ENCODE measurements at places on chromosomes 3 and 15.

DNA sequence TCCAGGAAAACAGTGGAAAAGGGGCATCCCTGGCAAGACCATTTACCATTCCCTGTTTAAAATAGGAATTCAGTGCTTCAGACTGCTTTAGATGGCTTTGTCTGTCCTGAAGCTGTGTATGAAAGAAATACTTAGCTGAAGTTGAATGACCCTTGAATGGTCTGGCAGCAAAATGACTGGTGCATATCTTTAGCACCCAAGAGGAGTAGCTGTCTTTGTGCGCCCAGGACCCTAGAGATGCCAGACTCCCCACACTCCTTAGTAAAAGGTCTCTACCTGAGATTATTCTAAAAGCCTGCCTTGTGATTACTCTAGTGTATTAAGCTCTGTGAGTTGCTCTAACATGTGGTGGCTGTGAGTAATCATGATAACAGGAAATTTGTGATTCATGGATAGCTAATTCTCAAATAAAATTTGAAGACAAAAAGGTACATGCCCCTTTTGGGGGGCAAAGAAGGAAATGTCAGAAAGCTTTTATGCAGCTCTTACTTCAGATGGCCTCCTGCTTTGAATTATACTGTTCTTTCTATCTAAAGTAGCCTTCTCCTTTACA is 3.2 kb downstream of the MAPKBP1 start:
- DNase-seq, result no peak

DNA sequence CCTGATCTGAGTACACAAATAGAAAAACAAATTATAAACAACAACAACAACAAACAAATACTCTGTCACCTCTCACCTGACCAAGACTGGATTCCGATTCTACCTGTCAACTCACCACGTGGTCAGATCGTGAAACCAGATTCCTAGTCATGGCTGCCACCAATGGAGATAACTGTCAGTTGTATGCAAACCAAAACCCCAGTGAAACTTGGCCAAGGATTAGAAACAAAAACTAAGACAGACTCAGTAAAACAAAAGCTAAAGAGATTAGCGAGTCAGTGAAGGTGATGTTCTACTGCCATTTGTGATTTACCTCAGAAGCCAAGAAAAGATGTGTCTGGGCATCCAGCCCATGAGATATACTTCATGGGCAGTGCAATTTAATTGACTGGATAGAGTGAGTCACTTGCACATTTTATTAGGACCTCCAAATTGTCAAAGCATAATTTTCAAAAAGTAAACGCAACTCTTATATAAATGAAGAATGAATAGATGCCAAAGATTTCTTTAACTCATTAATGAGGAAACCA is 31.1 kb downstream of the PHLDB2 start:
- DNase-seq, result no peak

DNA sequence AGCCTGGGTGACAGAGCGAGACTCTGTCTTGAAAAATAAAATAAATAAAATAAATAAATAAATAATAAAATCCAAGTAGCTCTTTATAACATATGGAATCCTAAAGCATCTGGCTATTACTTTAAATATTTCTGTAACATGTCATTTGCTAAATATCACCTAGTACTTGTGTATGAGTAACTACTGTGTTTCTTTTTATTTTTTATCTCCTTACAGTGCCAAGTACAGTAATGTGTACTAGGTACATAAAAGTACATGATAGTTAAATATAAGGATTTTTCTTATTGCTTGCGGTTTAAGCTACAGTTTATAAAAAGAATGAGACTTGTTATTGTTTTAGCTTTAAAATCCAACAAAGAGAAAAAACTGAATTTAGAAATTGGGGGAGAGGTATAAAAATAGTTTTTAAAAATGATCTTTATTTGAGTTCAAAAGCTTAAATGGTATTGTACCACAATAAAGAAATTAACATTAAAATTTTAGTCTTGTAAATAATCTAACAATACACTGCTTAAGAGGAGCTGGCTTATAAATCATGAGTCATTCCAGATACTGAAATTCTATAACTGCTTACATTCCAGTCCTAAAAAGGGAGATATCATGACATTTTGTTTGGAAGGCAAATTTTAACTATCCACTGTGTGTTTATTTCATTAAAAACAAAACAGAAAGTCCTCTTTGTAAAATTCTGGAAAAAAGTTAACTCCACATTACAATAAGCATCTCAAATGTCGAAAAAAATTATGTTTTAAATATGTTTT is 73.1 kb downstream of the FGF7 start:
- no peak for DNase-seq

GRCh38 chr3:152317956-152318355 is 49.2 kb downstream of the MBNL1 start:
- no peak for DNase-seq

DNA sequence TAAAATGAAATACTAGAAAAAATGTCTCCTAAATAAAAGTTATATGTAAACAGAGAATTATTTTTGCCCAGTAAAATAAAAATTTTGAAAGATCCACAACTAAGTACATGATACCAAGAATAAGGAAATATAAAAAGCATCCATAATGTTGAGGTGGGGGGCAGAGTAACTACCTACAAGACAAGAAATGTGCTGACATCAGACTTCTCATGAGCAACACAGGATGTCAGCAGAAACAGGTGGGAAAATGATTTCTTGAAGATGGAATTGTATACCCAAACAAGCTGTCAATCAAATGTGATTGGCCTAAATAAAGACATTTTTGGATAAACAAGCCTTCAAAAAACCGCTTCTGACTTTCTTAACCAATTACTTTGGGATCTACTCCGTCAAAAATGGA is 143.9 kb upstream of the LIPC start:
- DNase-seq, result no peak

GRCh38 chr3:128317101-128317697 is 149.5 kb downstream of the DNAJB8 start:
- DNase-seq, result no peak

DNA sequence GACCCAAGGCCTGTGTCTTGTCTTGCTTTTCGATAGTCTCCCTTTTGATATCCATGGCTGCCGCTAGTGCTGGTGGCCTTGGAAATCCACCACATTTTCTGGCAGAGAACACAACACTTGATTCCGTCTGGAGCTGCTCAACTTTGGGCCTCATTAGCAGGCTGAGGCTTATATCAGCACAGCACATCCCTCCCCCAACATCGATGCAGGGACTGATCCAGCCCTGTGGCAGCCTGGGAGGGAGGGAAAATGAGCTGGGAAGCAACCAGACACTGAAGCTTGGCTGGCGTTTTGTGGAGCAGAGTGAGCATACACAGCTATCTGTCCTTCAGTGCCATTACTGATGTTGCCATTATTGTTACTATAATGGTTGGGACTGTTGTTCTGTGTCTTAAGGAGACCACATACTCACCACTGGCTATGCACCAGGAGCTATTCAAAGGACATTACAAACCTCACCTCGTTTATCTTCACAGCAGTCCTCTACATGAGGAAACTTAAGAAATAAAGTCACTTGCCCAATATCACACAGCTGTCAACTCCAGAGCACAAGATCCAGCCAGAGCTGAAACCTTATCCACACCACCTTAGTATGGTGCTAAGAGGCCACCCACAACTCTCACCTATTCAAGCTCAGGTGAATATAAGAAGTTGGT is 102.9 kb downstream of the SUCLG2 start:
- no peak for DNase-seq

DNA sequence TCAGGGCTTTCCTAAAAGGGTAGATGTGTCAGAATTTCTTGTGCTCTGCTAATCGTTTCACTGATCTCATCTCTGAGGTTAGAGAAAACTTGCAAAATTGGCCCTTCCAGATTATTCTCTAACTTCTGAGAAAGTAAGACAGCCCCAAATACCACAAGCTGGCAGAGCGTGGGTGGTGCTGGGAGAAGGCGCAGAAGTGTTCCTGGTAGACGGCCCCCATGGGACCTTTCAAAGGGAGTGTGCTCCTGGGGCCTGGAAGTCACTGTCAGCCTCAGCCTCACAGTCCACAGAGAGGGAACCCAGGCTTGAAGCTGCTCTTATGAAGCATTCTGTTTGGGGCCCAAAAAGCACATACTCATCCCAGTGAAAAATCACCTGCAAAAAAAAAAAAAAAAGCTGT is 86.5 kb upstream of the PFN2 start:
- no peak for DNase-seq

DNA sequence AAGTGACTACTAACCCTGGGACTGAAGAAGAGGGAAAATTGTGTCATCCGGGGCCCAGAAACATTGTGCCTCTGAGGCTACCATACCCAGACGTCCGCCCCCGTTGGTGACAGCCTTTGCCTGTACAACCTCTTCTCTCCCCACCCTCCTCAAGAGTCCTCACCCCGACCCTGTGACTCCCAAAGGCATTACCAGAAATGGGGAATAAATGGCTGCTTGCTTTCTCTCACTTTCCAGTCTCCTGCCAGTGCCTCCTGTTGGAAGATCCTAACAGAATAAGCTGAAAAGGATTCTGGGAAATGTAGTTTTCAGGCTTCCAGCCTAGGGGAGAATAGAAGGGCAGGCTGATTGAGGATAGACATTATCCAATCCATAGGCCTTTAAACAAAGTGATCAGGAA is 30.8 kb upstream of the SLC25A36 start:
- no peak for DNase-seq

GRCh38 chr3:141373768-141374526 is 5.6 kb downstream of the ZBTB38 start:
- DNase-seq, result no peak

Measured in effector memory CD4-positive, alpha-beta T cell (primary cell).